ENCODE measurements at places on chromosomes 16 and 17. TPM values are rescaled to one million over a fixed set of nuclear protein-coding genes. Genes with fewer than 3 reads are reported as not detected.

- DNase-seq: no peak
These were observed 148.9 kb upstream of the COX10 start for GRCh38 chr17:13920413-13920812.

The SLC16A5 gene
- 70.2 TPM for total RNA-seq

GRCh38 chr17:83065660-83066542, 13.5 kb upstream of the METRNL start:
- no peak for DNase-seq

DNA sequence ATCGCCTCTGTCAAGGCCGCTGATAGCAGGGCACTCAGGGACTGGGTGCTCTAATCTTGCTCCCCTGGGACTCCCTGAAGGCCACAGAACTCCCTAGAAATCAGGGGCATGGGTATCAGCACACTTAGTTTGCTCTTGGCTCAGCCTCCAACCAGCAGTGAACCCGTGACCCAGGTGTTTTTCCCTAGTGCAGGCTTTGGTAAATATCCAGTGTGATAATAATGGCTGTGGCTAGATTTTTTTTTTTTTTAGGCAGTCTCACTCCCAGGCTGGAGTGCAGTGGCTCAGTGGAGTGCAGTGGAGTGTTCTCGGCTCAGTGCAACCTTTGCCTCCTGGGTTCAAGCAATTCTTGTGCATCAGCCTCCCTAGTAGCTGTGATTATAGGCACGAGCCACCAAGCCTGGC, 10.3 kb downstream of the NUPR1 start:
- no peak for DNase-seq

DNA sequence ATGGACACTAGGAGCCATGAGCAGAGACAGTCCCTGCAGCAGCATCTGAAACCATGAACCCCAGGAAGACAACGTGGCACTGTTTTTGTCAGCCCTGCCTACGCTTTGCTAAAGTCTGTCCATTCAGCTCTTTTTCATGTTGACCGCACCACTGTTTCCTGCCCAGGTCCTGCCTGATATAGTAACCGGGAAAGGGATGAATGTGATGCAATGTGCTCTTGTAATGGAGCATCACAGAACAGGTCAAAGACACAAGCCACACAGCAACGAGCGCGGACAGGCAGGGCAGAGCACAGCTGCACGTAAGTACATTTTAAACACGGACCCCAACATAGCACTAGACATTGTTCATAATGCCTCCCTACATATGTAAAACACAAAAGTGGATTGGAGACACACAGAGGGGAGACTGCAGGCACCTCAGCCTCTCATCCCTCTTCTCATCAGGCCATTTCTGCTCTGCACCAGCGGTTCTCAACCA, 16.9 kb upstream of the TNFRSF13B start:
- DNase-seq: no peak

The PGP gene
- total RNA-seq: 23.4 TPM

GRCh38 chr17:78307887-78308638, 51.8 kb downstream of the SOCS3 start:
- DNase-seq: peak; percentile 56

The NBR1 gene
- 93.7 TPM for total RNA-seq

GRCh38 chr17:41184480-41184961, at the start of gene KRTAP4-1:
Gene KRTAP4-1, minus strand, starts transcription at chr17:41184911. Its CDS starts 57 bp downstream, at chr17:41184854.
- DNase-seq: no peak

GRCh38 chr16:52051414-52052172, 495.4 kb downstream of the TOX3 start:
- DNase-seq: no peak

GRCh38 chr16:17171250-17172143, 299.3 kb downstream of the XYLT1 start:
- no peak for DNase-seq

DNA sequence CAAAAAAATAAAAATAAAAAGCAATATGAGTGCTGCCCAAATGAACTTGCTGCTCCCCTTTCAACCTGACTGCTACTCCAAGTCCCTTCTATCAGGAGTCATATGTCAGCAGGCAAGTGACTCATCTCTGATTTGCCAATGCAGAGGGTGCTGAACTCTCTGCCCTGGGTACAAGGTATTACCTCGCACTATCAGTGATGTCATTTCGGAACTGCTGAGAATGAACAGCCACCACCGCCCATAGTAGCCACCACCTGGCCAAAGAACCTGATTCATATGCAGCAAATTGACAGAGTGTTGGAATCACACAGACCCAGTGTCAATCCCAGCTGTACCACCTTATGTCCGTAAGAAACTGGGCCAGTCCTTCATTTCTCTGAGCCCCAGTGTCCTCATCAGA, 31.2 kb downstream of the LYRM9 start:
- peak; percentile 67 for DNase-seq

DNA sequence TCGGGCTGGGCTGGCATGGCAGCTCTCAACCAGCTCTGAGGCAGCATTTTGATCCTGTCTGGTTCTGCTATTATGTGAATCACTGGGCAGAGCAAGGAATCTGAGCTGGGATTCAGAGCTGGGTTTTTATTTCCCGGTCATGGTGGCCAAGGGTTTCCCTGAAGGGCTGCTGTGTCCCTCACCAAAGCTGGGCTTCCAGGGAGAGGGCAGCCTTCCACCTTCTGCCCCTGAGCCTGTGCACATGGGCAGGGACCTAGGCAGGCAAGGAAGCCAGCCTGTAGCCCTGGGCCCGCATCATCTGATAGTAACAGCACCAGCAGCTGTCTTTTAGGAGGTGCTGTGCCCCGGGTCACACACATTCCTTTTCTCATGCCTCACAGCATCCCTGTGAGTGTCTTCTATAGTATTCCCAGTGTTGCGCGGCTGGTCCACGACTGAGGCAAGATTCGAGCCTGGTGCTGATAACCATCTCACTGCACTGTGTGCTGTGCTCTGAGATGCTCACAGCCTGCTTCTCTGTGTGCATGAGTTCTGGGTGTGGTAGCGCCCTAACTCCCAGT, 85.3 kb upstream of the PLCG2 start:
- no peak for DNase-seq

DNA sequence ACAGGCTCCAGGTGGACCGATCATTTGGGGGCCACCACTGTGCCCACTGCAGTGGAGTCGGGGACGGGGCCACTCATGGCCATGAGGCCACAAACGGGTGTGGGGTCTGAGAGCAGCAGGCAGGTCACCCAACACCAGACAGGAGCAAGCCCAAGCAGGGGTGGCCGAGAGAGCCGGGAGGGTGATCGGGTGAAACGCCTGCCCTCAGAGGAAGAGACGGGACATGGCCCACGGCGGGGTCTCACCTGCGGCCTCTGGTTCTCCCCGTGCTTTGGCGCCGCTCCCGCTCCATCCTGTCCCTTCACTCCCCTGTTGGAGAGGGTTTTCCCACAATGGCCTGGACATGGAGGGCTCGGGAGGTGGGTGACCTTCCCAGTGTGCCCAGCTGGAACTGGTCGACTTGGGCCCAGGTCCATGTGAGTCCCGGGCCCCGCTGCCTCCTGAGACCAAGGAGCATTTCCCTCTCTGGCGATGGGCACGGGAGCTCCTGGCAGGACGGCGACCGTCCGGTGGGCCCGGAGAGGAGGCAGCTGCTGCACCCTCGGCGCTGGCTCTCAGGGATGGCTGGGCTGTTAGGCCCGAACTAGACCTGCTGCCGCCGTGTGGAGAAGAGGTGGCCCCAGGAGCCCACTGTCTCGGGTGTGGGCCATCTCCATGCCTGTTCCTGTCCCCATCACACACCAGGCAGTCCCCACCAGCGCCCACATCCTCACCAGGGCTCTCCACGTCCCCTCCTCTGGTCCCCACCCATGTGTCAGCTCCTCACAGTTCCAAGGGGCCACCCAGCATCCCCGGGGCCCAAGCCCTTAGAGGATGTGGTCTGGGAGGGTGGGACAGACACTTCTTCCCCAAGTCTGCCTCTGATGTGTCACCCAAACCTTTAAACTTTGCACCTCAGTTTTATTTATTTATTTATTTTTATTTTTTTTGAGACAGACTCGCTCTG, 13.4 kb upstream of the BAHCC1 start:
- DNase-seq: no peak

The PERCC1 gene
- not detected for total RNA-seq

The NAE1 gene
- 66.8 TPM for total RNA-seq

DNA sequence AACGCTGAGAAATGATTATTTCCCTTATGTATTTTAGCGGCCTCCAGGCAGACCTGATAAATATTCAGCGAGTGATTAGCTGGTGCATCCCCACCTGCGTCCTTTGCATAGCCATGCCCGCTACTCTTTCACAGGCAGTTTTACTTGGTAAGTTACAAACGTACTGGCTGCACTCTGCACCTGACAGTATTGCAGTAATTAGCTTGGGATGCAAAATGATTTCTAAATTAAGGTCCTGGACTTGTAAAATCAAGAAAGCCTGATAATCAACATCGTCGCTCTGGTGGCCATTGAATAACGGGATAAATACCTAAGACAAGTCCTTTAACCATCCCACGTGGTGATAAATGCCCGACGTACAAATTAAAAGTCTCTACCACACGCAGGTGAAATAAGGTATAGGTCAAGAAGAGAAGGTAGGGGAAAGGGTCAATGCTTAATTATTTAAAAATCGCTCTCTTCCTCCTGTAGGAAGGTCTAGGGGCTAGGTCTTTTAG, 998 bp upstream of the PRKCA start:
- DNase-seq: no peak

DNA sequence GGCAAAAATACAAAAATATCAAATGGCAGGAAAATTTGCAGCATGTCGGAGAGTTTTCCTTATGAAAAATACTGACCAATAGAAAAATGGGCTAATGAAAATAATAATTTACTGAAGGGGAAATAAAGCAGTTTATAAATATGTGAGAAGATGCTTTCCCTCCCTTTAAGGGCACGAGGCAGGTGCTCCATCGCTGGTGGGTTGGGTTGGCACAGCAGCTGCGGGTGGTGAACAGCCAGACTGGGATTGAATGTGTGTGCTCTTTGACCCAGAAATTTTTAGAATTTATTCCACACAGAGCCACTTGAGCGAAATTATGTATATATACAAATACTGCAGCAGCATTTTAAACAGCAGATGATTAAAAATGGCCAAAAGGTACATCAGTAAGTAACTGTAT, 109.1 kb upstream of the ZNF750 start:
- DNase-seq: no peak

The KRT39 gene
- not detected for total RNA-seq

The SPEM1 gene
- total RNA-seq: 1.1 TPM

DNA sequence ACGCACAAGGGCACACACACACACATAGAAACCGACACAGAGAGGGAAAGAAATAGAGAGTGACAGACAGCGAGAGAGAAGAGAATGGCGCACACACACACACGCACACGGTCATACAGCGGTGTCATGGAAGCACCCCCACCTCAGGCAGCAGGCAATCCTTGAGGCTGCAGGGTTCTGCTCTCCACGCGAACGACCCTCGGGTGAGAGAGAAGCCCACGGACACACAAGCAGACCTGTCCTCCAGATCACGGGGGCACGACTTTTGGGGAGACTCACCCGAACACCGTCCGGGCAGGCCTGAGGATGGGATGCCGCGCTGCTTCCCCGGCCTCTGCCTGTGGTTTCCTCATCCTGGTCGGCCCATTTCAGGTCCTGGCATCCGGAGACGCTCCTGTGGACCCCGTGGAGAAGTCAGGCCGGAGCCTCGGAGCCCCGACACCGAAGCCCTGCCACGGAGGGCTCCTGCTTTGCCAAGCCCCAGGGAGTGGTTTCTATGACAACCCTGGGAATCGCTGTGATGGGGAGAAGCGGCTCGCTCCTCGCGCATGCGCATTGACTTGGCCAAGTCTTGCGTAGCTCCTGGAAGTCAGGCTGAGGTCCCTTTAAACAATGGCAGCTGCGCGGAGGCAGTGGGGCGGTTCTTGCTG, 118.2 kb upstream of the KCNJ18 start:
- DNase-seq: no peak

The IL21R gene
- 0.35 TPM for total RNA-seq

- DNase-seq: no peak
These were observed 114.1 kb downstream of the C16orf78 start for GRCh38 chr16:49487746-49488145.

- no peak for DNase-seq
These were observed 24.1 kb upstream of the CAPN15 start for GRCh38 chr16:503150-504071.

DNA sequence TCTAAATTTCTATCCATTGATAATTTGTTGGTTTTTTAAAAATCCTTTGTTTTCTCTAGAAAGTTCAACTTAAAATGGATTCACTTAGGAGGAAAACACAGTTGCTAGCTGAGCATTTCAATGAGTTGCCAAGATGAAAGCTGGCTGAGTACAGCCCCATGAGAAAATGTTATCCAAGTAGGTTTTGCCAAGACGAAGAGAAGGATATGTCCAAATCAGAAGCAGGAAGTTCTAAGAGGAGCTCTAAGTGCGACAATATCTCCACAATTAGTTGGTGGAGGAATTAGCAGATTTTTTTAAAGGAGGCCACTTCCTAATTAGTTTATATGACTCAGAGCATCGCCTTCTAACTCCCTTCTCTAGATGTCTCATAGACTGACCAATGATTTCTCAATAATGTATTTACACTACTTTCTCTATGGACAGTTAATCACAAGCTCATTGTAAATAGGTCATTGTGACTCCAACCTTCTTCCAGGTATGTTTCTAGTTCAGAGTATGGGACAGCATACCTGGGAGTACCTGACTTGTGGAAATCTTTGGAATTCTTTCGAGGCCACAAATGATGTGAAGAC, 873.3 kb upstream of the SOX9 start:
- DNase-seq: no peak

- no peak for DNase-seq
These were observed 27.5 kb upstream of the SHCBP1 start for GRCh38 chr16:46648656-46649055.

DNA sequence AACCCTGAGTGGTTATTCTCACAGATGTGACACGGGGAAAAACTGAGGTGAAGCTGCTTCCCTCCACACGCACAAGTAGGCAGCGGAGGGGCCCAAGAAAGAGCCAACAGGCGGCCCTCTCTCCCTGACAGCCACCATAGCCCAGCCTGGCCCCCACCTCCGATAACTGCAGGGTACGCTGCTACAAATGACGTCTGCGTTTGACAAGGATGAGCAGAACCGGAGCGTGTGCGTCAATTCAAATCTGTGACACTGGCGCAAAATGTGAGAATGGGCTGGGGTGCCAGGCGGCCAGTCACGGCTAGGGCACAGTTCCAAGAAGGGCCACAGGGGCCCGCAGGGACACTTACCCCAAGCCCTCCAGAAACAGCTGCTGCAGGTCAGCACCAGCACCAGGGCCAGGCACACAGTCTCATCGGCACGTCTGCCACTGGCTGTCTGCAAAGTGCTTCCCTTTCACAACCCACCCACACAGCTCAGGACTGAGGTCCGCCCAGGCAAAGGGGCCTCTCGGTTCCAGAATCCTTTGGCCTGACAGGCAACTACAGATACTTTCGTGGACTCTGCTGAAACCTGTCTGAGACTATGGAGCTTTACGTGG, 14.4 kb downstream of the AXIN1 start:
- no peak for DNase-seq

DNA sequence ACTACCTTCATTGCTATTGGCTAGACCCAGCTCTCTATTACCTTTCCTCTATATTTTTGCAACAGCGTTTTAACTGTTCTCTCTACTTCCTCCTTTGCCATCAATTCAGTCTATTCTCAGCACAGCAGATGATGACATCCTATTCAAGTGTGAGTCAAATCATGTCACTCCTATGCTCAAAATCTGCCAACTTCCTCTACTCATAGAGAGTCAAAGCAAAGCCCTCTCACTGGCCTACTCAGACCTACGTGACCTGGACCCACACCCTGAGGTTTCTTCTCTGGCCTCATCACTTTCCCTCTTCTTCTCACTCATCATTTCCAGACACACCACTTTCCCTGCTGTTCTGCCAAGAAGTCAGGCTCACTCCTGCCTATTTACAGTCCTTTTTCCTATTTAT, 289.0 kb upstream of the AXIN2 start:
- no peak for DNase-seq

- DNase-seq: no peak
These were observed 3.0 kb downstream of the SREBF1 start for GRCh38 chr17:17833658-17834357.

Data from PC-9 (cell line).